ENCODE measurements at places on chromosomes 16 and 17.

- DNase-seq = no peak
Observed at GRCh38 chr17:46795379-46795952, 23.0 kb downstream of the WNT3 start.

DNA sequence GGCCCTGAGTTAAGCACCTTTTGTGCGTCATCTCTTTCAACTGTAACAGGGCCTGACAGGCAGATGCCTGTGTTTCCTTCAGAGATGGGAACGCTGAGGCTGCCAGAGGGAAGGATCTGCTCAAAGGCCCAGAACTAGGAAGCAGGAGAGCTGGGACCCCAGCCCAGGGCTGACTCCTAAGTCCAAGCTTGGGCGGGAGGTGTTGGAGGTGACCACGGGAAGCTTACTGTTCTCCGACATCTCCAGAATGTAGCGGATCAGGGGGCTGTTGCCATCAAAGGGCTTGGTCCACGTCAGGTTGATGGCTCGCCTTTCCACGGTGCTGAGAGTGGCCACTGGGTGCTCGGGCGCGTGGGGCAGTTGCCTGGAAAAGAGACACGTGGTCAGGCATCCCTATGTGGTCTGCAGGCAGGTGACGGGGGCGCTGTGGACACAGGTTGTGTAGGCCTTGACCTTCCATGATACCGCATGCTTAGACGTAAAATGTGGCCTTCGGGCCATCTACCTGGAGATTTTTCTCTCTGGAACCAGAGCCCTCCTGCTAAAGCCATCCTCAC, 111.4 kb upstream of the CDC42EP4 start:
- DNase-seq = no peak

- DNase-seq = no peak
Observed at GRCh38 chr17:11467639-11468038, 130.6 kb upstream of the DNAH9 start.

DNA sequence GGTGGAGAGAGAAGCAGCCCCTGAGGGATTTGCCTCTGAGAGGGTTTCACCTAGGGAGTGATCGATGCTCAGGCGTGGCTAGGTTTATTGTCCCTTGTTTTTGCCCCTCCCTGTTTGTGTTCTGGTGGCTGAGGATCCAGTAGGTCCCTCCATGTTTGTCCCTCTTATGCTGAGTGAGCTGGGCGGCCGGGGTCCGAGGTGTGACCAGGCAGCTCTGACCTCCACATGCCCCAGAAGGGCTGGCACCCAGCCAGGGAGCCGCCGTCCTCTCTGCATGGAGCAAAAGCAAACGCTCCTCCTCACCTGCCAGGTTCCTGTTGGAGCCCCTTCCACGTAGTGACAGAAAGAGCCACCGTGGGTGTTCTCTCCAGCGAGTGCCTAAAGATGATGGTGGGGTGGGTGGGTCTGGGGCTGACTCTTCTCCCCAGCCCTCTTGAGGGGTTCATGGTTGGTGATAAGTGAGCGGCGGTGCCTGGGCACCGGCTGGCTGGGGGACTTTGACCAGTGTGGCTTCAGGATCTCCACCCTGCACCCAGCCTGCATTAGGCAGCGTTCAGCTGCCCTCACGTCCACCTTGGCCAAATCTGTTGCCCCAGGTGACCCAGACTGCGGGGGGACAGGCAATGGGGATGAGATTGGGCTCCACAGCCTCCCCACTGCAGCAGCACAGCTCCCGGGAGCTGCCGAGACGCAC, 14.1 kb upstream of the NUDT16L1 start:
- no peak for DNase-seq

DNA sequence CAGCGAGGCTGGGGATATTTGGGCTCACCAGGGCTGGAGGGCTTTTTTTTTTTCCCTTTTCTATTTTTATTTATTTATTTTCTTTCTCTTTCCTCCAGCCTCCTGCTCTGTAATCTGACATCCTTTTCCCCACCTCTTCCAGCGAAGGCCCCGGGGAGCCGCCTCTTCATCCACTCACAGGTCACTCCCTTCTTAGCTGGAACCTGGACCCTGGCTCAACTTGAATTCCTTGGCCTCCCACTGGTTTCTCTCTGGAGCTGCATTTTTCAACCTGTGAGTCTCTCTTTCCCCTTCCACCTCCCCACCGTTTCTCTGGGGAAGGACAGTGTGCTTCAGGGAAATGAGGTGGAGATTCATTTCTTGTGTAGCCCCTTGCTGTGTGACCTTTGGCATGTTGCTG, 82.0 kb downstream of the MRM1 start:
- no peak for DNase-seq

GRCh38 chr16:74788108-74788507, 13.5 kb upstream of the FA2H start:
- DNase-seq = no peak

GRCh38 chr17:859061-859823, 77.1 kb downstream of the MRM3 start:
- no peak for DNase-seq

DNA sequence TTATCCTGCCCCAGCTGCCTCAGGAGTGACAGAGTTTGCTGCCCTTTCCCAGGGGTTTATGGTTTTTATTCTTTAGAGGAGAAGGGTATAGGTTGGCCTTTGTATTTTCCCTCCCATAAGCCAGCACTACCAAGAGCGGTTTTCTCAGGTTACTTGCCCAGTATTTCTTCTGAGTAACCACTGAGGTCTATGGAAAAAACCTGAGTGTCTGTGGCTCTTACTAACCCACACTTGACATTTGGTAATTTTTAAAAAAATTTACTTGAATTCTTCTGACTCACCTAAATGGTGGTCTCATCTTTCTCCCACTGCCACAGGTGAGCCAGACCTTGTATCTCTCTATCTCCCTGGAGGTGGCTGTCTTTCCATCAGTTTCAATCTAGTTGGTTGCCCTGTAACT, 6.0 kb downstream of the SLC7A6 start:
- DNase-seq = no peak

GRCh38 chr17:3636908-3637373, 381 bp downstream of the CTNS start:
- no peak for DNase-seq

GRCh38 chr17:14329900-14330491, 29.1 kb downstream of the HS3ST3B1 start:
- no peak for DNase-seq

DNA sequence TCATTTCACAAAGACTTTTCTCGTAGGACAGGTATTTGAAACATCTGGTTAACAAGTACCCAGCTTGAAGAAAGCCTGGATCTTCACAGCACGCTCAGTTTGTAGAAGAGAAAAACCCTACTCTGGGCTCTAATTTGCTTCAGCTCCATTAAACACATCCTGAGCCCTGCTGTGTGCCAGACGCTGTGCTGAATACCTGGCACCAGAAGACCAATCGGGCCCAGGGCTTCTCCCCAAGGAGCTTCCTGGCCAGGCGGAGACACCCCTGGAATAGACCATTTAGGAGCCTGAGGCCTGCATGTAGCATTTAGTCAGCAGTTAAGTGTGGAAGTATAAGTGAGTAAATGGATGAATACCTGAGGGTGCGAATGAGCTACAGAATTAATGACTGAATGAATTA, 8.9 kb upstream of the ABAT start:
- DNase-seq = no peak

- no peak for DNase-seq
Observed at GRCh38 chr16:51657848-51658247, 506.8 kb upstream of the SALL1 start.

- no peak for DNase-seq
Observed at GRCh38 chr16:59305850-59306249, 571.7 kb upstream of the GOT2 start.

DNA sequence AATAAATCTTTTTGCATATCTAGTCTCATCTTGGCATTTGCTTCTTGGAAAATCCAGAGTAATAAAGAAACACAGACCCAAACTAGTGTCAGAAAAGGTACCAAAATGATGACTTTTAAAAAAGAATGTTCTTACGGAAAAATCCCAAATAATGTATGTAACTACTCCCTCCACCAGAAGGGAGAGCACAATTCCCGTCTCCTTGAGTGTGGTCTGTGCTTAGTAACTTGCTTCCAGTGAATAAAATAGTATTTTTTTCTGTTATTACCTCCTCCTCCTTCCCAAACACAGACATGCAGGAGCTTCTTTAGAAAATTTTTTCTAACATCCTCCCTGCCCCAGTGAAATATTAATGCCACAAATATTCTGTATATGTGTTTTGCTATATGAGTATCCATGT, 358.1 kb downstream of the ZFHX3 start:
- DNase-seq = no peak

GRCh38 chr16:19137201-19138128, 23.7 kb downstream of the ITPRIPL2 start:
- DNase-seq = no peak

DNA sequence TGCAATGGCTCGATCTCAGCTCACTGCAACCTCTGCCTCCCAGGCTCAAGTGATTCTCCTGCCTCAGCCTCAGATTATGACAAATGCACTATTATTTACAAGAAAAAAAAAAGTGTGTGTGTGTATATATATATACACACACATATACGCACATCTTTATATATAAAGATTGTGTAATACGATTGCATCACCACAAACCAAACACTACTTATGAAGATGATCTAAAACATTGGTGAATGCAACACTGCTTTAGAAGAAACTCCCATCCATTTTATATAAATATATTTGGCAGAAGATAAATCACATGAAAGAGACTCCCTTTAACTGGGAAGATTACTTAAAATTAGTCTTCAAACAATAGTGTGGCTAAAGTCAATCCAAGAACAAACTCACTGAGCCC, 96.7 kb downstream of the SYCE1L start:
- no peak for DNase-seq

DNA sequence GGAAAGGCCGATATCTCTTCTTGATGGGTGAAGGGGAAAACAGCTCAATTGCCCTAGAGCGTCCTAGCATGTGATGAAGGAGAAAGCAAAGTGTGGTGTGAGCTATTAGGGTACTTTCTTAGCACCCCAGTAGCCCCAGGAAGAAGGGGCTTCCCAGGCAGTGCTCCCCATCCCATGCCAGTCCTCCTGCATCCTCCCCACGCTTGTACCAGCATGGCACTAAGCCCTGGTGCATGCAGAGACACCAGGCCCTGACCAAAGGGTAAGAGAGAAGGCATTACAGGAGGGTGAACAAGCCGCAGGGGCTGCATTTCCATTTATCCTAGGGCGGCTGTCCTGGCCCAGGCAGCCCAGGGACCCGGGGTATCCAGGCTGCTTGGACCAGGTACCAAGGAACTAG, 3.1 kb downstream of the CYB561 start:
- no peak for DNase-seq

DNA sequence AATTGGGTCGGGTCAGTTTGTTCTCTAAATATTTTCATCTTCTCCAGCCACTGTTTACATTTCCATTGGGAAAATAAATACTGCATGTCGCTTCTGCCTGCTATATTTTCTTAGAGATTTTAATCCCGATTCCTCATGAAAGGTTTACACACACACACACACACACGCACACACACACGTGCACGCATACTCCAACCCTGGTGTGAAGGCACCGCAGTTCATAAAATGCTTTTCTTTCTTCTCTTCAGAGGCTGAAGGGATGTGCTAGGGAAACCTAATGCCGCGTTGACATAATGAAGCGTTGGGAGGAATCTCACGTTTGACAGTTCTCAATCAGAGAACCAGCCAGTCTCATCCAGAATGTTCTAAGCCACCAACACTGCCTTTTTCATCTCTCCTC, 222.9 kb upstream of the IRX3 start:
- no peak for DNase-seq

- no peak for DNase-seq
Observed at GRCh38 chr16:47927330-47927729, 228.5 kb downstream of the ABCC12 start.

DNA sequence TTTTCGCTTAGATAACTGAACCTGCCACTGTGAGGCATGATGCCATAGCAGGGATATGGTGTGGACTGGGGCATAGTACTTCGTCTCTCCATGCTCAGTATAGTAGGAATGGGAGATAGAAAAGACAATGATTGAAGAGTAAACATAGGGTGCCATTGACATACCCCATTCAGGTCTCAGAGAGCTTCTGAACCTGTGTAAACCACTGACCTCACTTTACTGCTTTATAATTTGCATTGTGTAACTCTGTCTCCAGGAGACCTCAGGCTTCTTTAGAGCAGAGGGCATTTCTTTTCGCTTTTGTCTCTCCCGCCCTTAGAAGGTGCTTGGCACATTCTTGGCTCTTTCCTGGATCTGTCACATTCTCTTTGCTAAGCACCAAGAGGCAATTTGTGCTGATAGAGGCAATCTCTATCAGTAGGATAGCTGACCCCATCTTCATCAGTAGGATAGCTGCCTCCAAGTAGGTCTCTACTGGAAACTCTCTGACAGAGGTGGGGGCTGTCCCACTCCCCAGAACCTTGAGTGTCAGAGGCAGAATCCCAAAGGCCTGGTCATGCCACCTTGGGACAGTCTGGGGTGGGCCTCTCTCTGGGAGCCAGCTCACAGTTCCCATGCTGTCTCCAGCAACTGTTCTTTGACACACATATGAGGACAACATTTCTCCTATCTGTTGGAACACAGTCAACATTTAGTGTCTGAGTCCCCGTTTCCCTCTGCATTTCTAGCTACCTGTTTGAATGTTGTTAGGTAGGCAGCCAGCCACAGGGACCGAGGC, 181.9 kb downstream of the UTP18 start:
- no peak for DNase-seq

DNA sequence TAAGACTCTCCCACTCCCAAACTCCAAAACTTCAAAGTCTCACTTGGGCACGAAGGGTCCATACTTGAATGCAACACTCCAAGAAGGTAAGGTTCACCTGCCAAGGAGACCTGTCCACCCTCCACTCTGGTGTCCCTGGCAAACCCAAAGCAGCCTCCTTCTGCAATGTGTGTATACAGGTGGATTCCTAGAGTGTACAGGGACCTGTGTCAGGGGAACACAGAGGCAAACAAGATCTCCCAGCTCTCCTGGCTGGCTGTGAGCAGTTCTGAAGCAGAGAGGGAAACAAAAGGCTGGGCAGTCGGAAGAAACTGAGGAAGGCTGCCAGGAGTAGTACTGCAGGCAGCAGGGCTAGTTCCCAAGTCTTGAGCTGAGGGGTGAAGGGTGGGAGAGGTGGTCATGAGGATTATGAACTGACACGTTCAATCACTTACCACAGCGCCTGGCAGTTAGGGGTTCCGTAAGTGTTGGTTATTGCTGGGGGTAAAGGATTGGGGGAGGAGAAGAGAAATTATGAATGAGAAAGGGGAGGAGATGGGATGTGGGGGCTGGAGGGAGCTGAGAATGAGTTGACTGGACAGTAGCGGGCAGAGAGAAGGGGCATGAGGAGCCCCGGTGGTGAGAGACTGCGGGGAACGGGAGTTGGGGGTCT, 795 bp downstream of the KCTD13 start:
- DNase-seq = no peak

- DNase-seq = peak; percentile 53
Observed at GRCh38 chr17:76538281-76538931, 897 bp upstream of the CYGB start.

GRCh38 chr16:82585675-82586074, 41.1 kb upstream of the CDH13 start:
- DNase-seq = no peak

- DNase-seq = no peak
Observed at GRCh38 chr17:400257-400656, 47.6 kb upstream of the RPH3AL start.

GRCh38 chr16:84844049-84844350, 24.2 kb downstream of the CRISPLD2 start:
- DNase-seq = no peak
